Activated CD4-positive, alpha-beta T cell treated with anti-CD3 and anti-CD28 coated beads for 24 hours (primary cell): ENCODE measurements at places on chromosomes 2 and 18.

DNA sequence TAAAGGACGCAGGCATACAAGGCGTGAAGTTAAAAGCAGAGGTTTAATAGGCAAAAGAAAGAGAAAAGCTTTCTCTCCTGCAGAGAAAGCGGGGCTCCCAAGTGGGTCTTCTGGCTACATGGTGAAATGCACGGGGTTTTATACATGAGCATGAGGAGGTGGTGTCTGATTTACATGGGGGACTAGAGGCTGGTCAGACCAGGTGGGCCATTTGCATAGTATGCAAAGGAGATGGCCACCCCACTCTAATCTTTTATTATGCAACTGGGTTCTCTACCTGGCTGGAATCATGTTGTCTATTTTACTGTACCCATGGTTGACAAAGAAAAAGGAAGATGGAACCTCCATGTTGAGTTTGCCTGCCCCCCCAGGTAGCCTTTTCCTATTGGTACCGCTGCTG lies 356.2 kb downstream of the KCNJ3 start:
- no peak for DNase-seq

DNA sequence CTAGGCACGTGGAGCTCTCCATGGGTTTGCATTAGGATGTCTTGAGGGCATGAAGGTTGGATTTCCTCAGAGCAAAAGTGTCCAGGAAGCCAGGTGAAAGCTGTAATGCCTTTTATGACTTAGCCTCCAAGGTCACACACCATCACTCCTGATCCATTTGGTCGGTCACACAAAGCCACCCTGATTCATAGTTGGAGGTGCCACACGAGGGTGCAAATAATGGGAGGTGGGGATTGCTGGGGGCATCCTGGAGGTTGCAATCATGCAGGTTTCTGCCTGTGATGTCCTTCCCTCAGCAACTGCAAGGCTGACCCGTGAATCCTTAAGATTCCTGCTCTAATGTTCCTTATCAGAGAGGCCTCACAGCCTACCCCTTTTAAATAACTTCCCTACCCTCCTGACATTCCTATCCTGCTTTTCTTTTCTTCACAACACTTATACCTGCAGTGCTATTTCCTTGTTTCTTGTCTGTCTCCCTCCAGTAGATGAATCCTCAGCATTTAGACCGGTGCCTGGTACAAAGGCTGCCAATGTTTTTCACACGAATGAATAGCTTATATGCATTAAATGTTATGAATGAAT lies 97.1 kb downstream of the LIPG start:
- no peak for DNase-seq

GRCh38 chr2:112075490-112076260 lies 20.6 kb downstream of the TMEM87B start:
- DNase-seq: no peak

DNA sequence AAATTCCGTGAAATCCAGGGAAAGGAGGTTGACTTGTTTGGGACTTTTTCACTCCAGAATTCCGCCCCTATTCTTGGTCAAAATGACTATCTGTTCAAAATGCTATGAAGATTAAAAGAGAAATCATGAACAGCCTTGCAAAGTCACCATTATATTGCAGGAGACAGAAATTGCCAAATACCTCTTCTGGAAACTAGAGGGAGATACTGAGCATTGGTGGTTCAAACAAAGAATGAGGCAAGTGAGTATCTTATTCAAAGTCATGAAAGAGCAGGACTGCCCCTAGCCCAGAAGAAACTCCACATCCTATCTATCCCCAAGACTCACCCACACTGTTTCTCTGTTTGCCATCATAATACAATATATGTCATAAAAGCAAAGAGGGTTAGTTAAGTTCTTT lies 862.3 kb upstream of the POU3F3 start:
- DNase-seq: no peak

DNA sequence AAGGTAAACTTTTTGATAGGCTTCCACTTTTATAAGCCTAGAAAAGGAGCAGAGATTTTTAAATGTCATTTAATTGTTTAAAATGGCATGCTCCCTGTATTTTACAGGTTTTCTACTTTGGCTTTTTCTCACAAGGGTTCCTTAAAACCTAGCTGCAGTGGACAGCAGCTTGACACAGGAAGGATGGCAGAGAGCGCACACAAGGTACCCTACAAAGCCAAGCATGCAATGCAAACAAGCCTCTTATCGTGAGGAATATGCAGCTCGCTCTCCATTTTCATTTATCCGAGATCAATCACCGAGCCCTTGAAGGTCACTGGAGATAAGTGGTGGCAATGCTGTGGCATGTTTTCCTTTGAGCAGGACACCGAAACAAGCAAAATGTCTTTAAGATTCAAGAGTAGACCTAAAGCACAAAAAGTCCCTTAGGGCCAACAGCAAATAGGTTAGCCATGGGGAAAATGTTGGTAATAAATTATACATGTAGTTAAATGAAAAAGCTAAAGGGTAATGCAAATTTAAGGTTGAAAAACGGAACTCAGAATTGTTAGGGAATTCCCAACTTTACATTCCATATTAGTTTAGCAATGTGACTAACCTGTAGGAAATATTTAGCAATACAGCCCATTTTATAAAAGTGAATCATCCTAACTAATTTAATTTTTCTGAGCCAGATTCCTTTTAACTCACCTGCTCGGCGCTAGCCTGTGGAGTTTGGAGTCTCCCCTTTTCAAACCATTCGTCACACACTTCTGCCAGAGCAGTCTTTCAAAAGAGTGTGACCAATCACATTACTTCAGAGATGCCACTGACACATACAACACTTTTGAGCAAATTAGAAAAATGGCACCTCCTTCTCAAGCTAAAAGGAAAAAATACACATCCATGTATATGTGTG lies 337.9 kb upstream of the PKDCC start:
- no peak for DNase-seq

- DNase-seq: no peak
These were observed 226.3 kb downstream of the ATAD2B start for GRCh38 chr2:23700627-23701026.

GRCh38 chr2:168089200-168089599 lies 158.2 kb downstream of the STK39 start:
- DNase-seq: no peak

DNA sequence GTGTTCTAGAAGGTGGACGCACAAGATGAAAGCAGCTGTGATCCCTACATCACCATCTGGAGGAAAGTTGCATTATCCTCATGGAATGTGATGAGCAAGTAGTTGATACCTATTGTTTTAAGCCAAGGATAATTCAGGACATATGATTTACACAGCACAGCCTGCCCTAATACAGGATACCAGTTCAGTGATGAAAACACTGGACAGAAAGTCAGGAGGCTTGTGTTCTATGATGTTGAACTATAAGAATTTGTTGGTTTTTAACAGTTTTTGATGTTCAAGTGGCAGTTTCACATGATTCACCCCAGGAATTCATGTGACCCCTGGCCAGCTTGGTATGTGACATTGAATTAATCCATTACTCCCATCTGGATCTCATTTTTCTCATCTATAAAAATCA lies 6.2 kb upstream of the CHST10 start:
- no peak for DNase-seq

DNA sequence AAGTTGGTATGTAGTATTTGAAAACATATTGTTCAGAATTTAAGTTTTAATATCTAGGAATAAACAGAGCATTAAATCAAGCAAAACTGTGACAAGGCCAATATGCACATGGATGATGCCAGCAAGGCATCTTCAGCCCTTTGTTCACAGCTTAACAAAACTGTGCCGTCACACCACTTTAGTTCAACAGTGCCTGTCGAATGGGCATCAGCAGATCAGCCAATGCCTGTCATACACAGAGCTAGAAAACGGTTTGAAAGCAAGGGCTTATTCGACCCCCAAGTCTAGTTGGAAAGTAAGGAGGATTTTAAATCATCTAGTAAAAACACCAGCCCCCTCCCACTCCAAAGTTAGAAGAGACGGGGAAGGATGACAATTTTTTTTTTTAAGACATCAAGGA lies 16.7 kb downstream of the ZEB2 start:
- DNase-seq: no peak

DNA sequence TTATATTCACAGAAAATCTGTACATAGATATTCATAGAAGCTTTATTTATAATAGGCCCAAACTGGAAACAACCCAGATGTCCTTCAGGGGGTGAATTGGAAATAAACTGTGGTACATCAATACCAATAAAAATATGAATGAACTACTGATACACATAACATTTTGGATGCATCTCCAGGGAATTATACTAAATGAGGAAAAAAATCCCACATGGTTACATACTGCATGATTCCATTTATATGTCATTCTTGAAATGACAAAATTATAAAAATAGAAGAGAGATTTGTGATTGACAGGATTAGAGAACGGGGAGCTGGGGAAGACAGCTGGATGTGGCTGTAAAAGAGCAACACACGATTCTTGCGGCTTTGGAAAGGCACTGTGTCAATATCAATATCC lies 435.0 kb downstream of the TMEM182 start:
- no peak for DNase-seq

- no peak for DNase-seq
These were observed 83.4 kb downstream of the ZFP36L2 start for GRCh38 chr2:43142921-43143438.

DNA sequence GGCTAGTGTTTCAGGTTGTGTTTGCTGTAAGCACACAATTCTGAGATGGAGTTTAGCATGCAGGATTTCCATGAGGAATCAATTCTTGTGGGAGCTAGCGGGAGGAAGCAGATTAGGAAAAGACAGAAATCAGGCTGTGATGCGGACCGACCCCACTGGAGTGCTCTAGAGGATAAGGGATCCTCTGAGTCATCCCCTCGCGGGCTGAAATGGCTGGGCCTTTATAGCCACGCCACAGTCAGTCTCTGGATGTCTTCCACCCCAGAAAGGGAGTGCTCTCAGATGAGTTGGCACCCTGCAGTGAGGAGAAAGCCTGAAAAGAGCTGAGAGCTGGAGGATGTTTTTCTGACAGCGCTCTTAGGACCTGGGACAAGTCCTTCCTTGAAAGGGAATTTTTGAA lies 102.4 kb downstream of the GALNT3 start:
- DNase-seq: no peak

GRCh38 chr2:155256803-155257202 lies 558.3 kb downstream of the KCNJ3 start:
- no peak for DNase-seq

DNA sequence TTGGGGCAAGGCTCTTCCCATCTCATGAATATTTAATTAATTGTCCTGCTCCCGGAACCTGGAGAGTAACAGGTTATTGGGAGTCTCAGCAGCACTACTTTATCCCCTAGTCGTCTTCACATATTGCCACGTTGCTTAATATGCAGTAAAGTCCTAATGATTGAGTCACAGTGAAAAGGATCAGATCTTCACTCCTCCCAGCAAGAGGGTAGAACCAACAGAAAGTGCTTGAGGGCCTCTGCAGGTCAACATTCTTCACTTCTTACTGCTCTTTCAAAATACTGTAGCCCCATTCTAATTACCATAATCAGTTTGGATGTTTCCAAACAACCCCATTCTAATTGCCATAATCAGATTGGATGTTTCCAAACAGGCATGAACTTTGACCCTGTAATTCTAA lies 801.0 kb downstream of the LRRTM4 start:
- no peak for DNase-seq

GRCh38 chr2:42025151-42025582 lies 22.7 kb upstream of the PKDCC start:
- DNase-seq: no peak
